ENCODE measurements at places on chromosomes 1 and 21. TPM values are rescaled to one million over a fixed set of nuclear protein-coding genes. Genes with fewer than 3 reads are reported as not detected.

DNA sequence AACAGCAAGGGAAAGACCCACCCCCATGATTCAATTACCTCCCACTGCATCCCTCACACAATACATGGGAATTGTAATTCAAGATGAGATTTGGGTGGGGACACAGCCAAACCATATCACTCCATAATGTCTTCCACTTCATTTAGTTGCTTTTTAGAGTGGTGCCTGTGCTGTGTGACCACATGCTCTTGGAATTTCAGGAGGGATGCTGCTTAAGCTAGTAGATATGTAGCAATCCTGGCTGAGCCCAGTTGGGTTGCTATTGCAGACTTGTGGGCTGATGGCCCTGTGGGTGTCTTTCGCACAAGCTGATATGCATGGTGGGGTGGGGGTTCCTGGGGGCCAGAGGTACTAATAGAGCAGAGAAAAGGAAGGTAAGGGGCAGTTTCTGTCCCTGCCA, 160.4 kb upstream of the SYT6 start:
- no peaks in the 10 kb centered on the region for H3K27me3 ChIP-seq
- H3K36me3 ChIP-seq = no peaks in the 10 kb centered on the region
- no peak overlapping the region for H3K27ac ChIP-seq

DNA sequence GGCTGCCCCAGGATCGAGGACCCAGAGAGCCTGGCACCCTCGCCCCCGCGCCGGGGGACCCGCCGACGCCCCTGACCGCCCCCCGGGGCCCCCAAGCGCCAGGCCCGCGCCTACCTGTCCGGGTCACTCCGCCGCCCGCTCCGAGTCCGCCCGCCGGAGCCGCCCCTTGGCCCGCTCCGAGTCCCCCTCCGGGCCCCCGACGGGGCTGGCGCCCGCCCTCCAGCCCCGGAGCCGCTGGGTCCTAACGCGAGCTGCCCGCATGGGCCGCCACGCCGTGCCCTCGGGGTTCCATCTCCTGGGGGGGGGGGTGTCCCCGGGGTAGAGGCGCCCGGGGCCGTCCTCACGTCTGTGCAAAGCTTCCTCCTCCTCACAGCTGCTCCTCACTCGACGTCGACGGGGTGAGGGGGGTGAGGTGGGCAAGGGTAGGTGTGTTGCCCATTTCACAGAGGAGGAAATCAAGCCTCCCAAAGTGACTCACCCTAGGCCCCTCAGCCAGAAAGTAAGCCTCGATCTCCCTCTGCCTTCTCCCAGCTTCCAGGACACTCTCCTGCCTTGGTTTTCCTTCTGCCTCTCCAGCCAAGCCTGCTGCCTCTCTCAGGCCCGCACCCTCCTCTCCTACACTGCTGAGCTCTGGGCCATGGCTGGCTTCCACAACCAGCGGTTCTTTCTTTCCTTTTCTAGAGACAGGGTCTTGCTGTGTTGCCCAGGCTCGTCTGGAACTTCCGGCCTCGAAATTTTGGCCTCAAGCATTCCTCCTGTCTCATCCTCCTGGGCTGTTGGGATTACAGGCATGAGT, at the start of gene MFAP2:
Gene MFAP2 (minus strand): TSS at position 148 of the 796 bp plus-strand sequence. CDS start 2,347 bp downstream, outside the sequence.
- DNase-seq = no peak
- H3K27ac ChIP-seq = peak within 1 kb of the TSS; percentile 68
- 0 out of 2 replicates have a peak, but pooled peaks cover 3% of the 10 kb centered on the region for H3K27me3 ChIP-seq
- peaks cover 18% of the 10 kb centered on the region for H3K4me1 ChIP-seq

DNA sequence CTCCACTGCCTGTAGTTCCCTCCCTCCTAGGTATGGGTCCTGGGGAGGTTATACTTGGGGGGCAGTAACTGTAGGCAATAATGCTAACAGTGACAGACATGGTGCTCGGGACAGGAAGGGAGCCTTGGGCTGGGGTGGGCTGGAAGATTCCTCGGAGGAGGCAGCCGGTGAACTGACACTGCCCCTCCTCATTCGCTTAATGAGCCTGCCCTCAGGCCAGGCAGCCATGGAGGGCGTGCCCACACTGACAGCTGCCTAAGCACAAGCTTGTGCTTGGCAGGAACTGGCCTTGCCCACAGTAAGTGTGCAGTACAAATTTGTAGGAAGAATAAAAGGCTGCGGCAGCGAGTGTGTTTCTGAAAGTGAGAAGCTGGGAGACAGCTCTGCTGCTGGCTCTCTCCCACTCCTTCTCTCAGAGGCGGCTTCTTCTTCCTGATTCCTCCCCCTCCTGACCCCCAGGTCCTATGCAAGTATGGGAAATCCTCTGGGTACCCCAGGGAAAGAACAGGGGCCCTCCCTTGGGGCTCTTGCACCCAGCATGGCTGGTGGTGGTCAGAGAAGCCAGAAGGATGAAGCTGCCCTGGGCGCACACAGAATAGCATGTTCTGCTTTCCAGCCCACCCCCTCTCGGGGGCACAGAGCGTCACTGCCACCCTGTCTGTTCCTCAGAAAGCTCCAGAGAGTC, 23.6 kb downstream of the OPTC start:
- no peak overlapping the region for H3K4me3 ChIP-seq
- no peak for DNase-seq
- H3K36me3 ChIP-seq = no peaks in the 10 kb centered on the region
- H3K27ac ChIP-seq = no peak overlapping the region

GRCh38 chr1:74145086-74145485, 52.9 kb downstream of the LRRIQ3 start:
- DNase-seq = no peak
- H3K36me3 ChIP-seq = no peaks in the 10 kb centered on the region
- H3K27ac ChIP-seq = no peak overlapping the region
- no peaks in the 10 kb centered on the region for H3K27me3 ChIP-seq
- no peaks in the 10 kb centered on the region for H3K4me1 ChIP-seq
- no peak overlapping the region for H3K4me3 ChIP-seq

GRCh38 chr1:33348676-33349080, 27.8 kb upstream of the A3GALT2 start:
- H3K27ac ChIP-seq = no peak overlapping the region
- H3K4me1 ChIP-seq = peaks cover 26% of the 10 kb centered on the region
- no peaks in the 10 kb centered on the region for H3K36me3 ChIP-seq
- H3K4me3 ChIP-seq = peak overlapping the region; percentile 65
- peaks cover 75% of the 10 kb centered on the region for H3K27me3 ChIP-seq

PLA2G5 gene
- polyA plus RNA-seq = 0.05 TPM

KRTAP10-4 gene
- not detected for polyA plus RNA-seq

SETSIP gene
- polyA plus RNA-seq = not detected

DNA sequence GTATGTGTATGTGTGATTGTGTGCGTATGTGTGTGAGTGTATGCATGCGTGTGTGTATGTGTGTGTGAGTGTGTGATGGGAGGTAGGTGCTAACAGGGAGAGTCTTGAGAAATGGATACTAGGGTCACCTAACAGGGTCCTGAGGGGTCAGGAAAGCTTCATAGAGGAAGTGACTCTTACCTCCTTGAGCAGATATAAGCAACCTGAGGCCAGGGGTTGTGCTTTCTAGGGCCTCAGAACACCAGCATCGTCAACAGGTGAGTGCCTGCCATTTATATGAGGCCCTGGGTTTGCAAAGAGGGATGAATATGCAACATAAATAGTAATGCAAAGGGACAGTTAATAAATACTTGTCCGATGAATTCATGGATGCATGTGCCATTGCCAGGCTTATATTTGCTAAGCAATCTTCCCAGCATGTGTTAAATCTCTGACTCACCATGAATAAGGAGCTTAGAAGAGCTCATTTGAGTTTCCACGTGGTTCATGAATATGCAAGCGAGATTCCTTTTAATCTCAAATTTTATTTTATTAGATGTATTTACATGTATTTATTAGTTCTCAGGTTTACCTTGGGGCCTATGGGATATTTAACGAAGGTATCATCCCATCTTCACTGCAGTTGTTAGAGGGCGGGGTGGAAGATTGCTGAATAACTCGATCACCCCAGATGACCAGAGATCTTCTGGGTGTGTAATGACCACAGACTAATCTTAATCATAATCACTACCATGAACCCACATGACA, 438.3 kb downstream of the CAMTA1 start:
- H3K4me3 ChIP-seq = no peak overlapping the region
- no peaks in the 10 kb centered on the region for H3K27me3 ChIP-seq
- H3K27ac ChIP-seq = no peak overlapping the region

AMPD1 gene
- polyA plus RNA-seq = not detected

DNA sequence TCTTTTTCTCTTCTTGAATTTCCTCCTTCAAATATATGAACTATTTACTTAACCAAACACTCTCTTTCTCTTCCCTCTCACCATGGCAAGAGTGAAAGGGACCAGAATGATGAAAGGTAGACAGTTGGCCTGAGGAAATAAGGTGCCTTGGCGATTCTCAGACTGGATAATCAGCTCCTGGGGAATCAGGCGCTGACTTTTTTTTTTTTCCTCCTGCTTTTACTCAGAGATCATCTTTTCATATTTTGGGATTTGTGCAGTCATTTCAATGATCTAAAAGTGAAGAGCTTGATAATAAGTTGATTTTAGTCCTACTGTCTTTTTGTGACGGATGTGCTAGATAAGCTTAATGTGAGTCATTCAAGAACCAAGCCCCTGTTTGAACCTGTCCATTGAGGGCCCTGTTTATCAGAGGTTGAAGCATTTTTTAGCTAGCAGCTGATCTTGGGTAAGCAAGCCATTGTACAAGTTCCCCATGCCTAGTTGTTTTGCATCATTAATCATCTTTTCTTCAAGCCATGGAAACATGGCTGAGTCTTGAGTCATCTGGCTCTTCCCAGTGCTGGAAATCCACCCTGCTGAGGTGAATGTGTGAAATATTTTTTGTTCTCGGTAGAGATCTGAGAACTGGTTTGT, 40.8 kb downstream of the ITSN1 start:
- H3K4me3 ChIP-seq = no peak overlapping the region
- no peaks in the 10 kb centered on the region for H3K27me3 ChIP-seq
- peak; percentile 5 for DNase-seq
- no peaks in the 10 kb centered on the region for H3K36me3 ChIP-seq

FAM110D gene
- polyA plus RNA-seq = 0.20 TPM

DNA sequence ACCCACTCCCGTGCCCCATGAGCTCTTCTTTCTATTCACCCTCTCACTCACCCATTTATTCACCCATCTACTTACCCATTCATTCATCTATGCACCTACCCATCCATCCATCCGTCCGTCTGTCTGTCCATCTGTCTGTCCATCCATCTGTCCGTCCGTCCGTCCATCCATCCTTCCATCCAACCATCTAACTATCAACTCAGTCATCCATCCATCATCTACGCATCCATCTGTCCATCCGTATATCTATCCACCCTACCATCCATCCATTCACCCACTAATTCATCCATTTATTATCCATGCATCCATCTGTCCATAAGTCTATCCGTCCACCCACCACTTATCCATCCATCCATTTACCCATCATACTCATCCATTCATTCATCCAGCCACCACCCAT, 10.8 kb upstream of the CSF3R start:
- no peaks in the 10 kb centered on the region for H3K4me1 ChIP-seq
- DNase-seq = no peak
- H3K27me3 ChIP-seq = no peaks in the 10 kb centered on the region
- H3K27ac ChIP-seq = no peak overlapping the region
- H3K36me3 ChIP-seq = no peaks in the 10 kb centered on the region
- H3K4me3 ChIP-seq = no peak overlapping the region

- H3K4me3 ChIP-seq = peak overlapping the region; percentile 83
- peak overlapping the region; percentile 42 for H3K27ac ChIP-seq
- peak; percentile 27 for DNase-seq
- peaks cover 3% of the 10 kb centered on the region for H3K27me3 ChIP-seq
Measured at GRCh38 chr1:3746389-3746829, 5.8 kb upstream of the CCDC27 start.

DNA sequence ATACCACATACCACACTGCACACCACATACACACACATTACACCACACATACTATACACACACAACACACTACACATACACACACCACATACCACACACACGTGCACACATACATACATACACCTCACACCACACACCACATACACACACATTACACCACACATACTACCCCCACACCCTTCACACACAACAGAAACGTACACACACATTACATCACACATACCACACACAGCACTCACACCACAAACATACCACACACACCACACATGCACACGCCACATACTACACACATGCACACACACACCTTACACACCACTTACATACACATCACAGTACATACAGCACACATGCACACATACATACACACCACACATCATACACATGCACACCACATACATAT, 28.5 kb downstream of the RAB7B start:
- no peaks in the 10 kb centered on the region for H3K4me1 ChIP-seq
- H3K27me3 ChIP-seq = no peaks in the 10 kb centered on the region
- no peaks in the 10 kb centered on the region for H3K36me3 ChIP-seq
- no peak overlapping the region for H3K27ac ChIP-seq

ANGPTL1 gene
- polyA plus RNA-seq = not detected

FAM3B gene
- polyA plus RNA-seq = 2.0 TPM

- H3K36me3 ChIP-seq = no peaks in the 10 kb centered on the region
- H3K4me1 ChIP-seq = no peaks in the 10 kb centered on the region
- H3K27me3 ChIP-seq = peaks cover 22% of the 10 kb centered on the region
- no peak overlapping the region for H3K27ac ChIP-seq
- no peak for DNase-seq
Measured at GRCh38 chr1:53732409-53732808, 6.6 kb downstream of the GLIS1 start.

WNT3A gene
- 0.08 TPM for polyA plus RNA-seq

SPATA46 gene
- not detected for polyA plus RNA-seq

DNA sequence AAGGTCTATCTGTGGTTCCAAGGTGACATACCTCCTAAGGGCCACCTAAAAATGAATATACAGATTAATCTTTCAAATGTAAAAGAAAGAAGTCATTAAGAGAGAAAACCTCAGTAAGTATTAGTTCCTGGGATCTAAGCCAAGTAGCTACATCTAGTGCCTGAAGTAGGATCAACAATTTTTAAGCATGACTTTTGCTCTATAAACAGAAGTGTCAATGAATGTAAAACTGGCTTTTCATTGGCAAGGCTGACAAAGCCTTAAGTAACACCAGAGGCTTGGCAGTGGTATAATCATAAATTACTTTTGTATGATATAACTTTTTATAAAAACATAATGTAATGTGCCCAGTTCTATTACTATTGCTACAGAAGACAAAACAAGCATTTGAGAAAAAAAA, 12.2 kb upstream of the ACADM start:
- H3K27ac ChIP-seq = no peak overlapping the region
- H3K27me3 ChIP-seq = no peaks in the 10 kb centered on the region
- DNase-seq = no peak

SLC45A3 gene
- 19.7 TPM for polyA plus RNA-seq

- H3K36me3 ChIP-seq = no peaks in the 10 kb centered on the region
- no peaks in the 10 kb centered on the region for H3K4me1 ChIP-seq
- H3K27ac ChIP-seq = no peak overlapping the region
- no peak overlapping the region for H3K4me3 ChIP-seq
- DNase-seq = no peak
Measured at GRCh38 chr21:33202464-33203363, 27.0 kb upstream of the IFNAR2 start.

HMCN1 gene
- 13.8 TPM for polyA plus RNA-seq

- no peaks in the 10 kb centered on the region for H3K4me1 ChIP-seq
- no peaks in the 10 kb centered on the region for H3K27me3 ChIP-seq
- no peaks in the 10 kb centered on the region for H3K36me3 ChIP-seq
- H3K27ac ChIP-seq = no peak overlapping the region
Measured at GRCh38 chr21:41877901-41878830, 978 bp downstream of the PRDM15 start.

Data from H1 (cell line).